ENCODE measurements at places on chromosomes 1 and 21.

- DNase-seq: no peak
These were observed 104.6 kb upstream of the IVNS1ABP start for GRCh38 chr1:185421485-185422107.

DNA sequence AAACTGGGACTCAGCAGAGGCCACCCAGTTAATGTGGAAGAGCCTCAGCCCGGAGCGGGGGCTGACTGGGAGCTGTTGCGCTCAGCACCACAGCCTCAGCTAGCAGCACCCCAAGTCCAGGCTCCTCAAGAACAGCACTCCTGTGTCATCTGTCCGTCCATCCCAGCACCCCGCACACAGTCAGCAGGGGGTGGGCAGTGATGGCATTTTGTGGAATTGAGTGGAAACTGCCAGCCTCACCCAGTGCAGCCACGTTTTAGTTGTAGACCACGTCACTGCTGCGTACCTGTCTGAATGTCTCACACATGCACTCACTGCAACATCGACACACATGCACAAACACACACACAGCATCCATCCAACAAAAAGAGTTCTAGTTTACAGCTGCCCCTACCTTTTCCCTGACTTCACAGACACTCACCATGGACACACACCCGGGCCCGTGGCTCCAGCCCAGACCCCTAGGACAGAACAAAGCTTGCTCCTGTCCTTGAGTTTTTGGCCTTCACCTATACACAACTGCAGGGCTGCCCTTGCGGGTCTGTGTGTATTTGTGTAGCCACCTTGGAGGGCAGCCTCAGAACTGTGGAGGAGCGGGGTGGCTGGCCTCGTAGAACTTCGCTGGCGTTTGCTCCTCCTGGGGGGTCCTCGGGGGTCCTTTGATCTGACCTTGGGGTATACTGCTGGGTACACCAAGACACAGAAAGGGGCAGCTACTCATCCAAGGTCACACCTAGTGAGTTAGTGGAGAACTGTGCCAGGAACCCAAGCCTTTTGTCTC lies 5.2 kb downstream of the KCNQ4 start:
- DNase-seq: no peak

DNA sequence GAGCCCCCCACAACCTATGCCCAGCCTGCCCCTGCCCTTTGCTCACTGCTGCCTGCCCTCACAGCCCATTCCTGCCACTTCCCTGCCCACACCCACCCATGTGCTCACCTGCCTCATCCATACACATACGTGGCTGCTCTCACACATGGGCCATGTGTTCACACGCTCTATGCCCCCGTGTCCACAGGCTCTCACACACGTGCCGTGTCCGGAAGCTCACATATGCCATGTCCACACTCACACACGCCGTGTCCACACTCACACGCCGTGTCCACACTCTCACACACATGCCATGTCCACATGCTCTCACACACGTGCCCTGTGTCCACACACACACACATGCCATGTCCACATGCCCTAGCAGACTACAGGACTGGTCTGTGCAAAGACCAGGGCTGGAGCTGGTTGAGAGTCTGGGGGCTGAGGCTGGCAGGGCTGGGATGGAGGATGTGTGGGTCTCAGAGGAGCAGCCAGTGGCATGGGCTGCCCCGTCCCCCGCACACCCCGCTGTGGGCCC lies 583 bp upstream of the RNF223 start:
- peak; percentile 1 for DNase-seq

DNA sequence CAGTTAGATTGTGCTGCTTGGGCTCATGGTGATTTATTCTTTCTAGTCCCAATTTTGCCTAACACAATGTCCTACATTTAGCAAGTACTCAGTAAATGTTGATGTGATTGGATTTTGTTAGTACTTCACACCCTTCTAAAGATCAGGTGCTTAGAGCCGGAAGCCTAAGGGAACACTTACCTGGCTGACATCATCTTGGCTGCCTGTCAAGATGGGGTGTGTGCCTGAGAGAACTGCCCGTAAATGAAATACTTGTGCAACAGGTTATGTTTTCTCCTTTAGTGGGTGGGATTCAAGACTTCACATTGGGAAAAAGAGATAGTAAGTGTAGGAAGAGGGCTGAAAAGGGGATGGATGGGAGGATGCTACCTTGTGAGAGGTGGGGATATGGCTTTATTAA lies 75.5 kb upstream of the MACF1 start:
- DNase-seq: no peak

- DNase-seq: peak; percentile 54
These were observed 6.6 kb downstream of the KRTAP10-8 start for GRCh38 chr21:44618504-44618903.

- no peak for DNase-seq
These were observed 1046.0 kb downstream of the MRPL39 start for GRCh38 chr21:24561291-24561690.
